ENCODE measurements at places on chromosomes 1 and 21. TPM values are rescaled to one million over a fixed set of nuclear protein-coding genes. Genes with fewer than 3 reads are reported as not detected.

GRCh38 chr1:101356604-101357443, 120.0 kb downstream of the S1PR1 start:
- H3K27me3 ChIP-seq: no peaks in the 10 kb centered on the region
- H3K36me3 ChIP-seq: no peaks in the 10 kb centered on the region
- no peak overlapping the region for H3K4me3 ChIP-seq
- no peaks in the 10 kb centered on the region for H3K4me1 ChIP-seq

DNA sequence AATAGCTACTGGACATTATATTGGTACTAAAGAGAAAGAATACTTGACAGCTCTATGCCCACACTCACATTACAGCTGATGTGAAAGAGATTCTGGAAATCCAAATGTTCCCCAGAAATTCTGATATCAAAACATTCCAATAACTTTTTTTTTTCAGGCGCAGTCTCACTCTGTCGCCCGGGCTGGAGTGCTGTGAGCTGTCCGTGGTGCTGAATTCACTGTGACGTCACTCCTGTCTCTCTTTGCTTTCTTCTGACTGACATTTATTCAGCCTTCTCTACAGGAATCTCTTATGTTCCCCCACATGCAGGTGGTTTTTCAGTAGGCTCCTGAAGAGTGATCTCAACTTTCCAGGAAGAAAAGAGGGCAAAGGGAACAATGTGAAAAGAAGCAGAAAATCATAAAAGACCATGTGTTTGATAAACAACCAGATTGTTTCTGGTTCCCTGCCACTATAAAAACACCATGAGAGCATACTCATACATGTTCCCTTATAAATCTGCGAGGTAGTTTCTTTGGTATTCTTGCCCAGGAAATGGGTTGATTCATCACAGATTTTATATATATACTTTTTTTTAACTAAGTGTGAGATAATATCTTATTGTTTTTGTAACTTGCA, 6.2 kb downstream of the S100A7A start:
- H3K36me3 ChIP-seq: no peaks in the 10 kb centered on the region
- no peaks in the 10 kb centered on the region for H3K4me1 ChIP-seq

- H3K4me1 ChIP-seq: no peaks in the 10 kb centered on the region
- H3K27ac ChIP-seq: no peak overlapping the region
- no peak for DNase-seq
- no peak overlapping the region for H3K4me3 ChIP-seq
- H3K27me3 ChIP-seq: no peaks in the 10 kb centered on the region
- H3K36me3 ChIP-seq: no peaks in the 10 kb centered on the region
These were observed 145.3 kb downstream of the S1PR1 start for GRCh38 chr1:101382135-101382534.

The RPTN gene
- total RNA-seq: 0.25 TPM

The PTGER3 gene
- total RNA-seq: 17.7 TPM

Data from vagina (tissue), 2 donors.